NCI-H524 treated with DMSO at 0.1 percent for 48 hours (cell line): ENCODE measurements at places on chromosomes 4 and X.
A peak's percentile ranks its signal among the peaks of the same experiment; 100 is the strongest.

DNA sequence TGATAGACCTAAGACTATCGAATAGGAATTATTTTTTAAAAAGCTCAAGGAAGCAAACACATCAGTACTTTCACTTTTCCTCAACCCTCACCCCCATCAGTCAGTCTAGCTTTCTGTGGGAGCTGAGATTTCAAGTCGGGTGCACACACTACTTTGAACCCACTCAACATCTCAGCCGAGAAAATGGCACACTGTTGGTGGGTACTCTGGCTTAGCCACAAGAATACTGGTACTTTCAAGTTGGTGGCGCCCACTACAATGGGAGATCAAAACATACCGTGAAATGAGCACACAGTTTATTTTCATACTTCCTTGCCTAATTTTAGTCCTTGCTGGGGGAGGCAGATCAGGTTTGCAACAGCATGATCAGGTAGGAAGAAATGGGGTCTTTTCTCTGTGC, 10.2 kb downstream of the CD40LG start:
- DNase-seq = no peak

GRCh38 chr4:147599769-147600168, 17.4 kb upstream of the TMEM184C start:
- no peak for DNase-seq

DNA sequence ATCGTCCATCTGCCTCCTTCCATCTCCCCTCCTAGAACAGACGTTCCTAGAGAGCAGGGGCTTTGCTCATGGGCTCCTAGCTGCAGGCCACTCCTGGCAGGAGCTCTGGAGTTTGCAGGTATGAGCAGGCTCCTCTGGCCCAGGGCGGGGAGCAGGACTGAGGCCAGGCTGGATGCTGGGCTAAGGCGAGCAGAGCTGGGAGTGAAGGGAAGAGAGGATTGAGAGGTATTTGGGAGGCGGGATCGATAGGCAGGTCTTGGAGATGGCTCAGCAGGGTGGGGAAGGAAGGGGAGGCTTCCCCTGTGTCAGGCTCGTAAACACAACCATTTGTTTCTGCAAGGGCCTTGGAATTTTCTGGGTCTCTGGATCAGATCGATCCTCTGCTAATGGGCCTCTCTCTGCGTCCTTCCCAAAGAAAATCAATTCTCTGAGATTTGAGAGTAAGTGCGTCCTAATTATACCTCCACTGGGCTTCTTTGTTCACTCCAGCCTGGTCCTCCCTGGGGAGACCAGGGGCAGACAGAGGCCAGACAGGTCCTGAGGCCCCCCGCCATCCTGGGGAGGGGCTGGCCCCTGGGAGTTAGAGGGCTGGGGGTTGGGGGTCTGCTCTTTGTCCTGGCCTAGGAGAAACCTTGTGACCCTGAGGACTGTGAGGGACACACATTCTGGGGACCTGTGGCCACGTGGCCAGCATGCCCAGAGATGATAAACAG, 94.8 kb upstream of the PSAPL1 start:
- no peak for DNase-seq

DNA sequence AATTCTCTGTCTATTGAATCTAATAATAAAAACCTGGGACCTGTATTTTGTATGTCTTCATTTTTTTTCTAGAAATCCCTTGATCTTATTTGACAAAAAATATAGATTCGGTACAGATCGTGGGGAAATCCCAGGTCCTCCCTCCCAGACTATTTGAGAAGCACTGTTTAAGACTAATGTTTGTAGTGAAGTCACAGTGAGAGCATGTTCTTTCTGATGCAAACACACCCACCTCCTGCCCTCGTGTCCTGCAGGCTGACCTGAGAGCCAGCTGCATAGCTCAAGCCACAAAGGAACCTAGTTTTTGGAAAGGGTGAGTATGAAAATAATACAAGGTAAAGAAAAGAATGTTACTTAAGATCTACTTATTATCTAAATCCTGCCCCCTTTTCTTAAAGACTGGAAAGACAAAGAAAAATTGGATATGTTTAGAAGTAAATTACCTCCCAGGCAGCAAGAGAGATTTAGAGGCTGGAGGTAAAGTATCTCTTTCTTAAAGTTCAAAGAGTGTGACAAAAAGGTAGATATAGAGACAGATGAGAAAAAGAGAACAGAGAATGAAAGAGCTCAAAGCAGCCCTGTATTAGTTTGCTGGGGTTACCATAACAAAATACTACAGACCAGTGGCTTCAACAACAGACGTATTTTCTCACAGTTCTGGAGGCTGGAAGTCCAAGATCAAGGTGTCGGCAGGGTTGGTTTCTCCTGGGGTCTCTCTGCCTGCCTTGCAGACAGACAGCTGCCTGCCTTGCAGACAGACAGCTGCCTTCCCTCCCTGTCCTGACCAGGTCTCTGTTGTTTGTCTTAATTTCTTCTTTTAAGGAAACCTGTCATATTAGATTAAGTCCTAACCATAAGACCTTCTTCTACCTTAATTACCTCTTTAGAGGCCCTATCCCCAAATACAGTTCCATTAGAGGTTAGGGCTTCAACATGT, 20.4 kb upstream of the DCTD start:
- DNase-seq = no peak

- DNase-seq = peak; percentile 75
Observed at GRCh38 chrX:74421036-74421739, at the start of gene SLC16A2. Gene SLC16A2 (plus strand): TSS chrX:74421493. CDS start chrX:74421638, 145 bp downstream.

- no peak for DNase-seq
Observed at GRCh38 chrX:16778545-16778944, 7.7 kb upstream of the TXLNG start.

DNA sequence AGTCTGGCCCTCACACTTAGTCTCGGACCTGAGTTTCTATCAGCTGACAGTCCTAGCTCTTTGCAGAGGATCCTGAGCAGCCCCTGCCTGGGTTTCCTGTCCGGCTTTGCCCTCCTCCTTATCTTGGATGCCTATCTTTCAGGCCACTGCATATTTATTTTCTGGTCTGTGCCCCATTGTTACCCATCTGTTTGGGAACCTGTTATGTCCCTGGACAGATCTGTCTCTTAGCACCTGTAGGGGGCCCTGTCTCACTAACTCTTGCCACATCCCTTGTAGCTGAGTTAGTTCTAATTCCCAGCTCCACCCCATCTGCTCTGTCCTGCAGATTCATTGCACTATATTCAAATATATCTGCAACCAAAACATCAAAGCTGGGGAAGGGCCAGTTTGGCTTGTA, 514.9 kb upstream of the LCORL start:
- no peak for DNase-seq

DNA sequence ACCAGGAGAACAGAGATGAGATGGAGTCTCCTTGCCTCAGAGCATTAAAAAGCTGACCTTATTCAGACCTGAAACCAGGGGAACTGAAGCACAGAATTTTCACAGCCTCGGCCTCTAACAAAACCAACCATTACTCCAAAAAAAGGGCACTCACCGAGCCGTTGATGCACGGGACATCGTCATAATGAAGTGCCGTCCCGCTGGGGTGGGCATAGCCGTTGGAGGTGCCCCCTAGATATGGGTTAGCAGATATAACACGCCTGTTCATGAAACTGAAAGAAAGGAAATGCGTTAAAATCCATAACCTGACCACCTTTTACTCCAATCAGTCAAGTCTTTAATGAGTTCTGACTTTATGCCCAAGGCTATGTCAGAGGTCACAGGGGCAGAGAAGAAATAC, 153.6 kb downstream of the AFAP1 start:
- DNase-seq = no peak

DNA sequence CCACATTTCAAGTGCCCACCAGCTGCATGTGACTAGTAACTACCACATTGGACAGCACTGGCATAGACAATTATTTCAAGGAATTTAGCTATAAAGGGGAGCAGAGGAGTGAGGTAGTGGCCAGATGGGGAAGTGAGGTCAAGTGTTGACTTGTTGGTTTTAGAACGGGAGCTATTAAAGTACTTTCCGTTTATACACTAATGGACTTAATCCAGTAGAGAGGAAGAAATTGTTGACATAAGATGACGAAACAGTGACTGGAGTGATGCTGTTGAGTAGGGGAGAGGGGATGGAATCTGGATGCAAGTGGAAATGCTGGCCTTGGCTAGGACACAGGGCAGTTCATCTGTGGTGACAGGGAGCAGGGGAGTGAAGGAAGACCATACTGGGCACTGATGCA, 154.4 kb downstream of the AMMECR1 start:
- peak; percentile 47 for DNase-seq

GRCh38 chrX:155001873-155002272, 20.6 kb downstream of the F8 start:
- DNase-seq = no peak

DNA sequence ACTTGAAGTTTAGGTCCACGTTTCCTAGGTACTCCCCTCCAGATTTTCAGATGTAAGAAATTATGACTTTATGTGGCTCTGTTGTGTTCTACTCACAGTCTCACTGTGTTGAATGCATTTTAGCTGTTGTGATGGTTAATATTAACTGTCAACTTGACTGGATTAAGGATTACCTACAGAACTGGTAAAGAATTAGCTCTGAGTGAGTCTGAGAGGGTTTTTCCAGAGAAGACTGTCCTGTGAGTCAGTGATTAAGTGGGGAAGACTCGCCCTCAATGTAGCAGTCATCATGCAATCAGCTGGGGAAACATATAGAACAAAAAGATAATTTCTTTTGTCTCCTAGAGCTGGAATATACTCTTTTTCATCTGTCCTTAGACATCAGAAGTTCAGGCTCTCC, 493.4 kb downstream of the ACTRT1 start:
- DNase-seq = no peak

GRCh38 chrX:125810856-125811255, 355.2 kb downstream of the DCAF12L2 start:
- no peak for DNase-seq

- no peak for DNase-seq
Observed at GRCh38 chr4:2797545-2798305, 4.8 kb downstream of the SH3BP2 start.

- DNase-seq = no peak
Observed at GRCh38 chr4:2823301-2823670, 20.4 kb upstream of the ADD1 start.

DNA sequence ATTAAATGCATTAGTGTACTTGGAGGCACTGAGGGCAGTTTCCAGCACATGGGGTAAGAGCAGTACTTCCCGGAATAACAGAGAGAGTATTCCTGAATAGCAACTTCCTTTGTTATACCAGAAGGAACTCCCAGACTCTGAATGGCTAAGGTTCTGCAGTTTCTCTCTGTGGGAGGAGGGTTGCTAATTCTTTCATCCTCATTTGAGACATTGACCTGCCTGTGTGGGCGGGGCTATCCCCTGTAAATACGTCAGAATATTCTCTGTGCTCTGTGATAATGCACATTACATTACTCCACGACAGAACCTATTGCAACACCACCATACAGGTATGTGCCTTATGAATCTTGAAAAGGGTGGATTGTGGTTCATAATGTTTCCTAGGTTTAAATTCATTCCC, 52.7 kb downstream of the SPINK2 start:
- DNase-seq = no peak

DNA sequence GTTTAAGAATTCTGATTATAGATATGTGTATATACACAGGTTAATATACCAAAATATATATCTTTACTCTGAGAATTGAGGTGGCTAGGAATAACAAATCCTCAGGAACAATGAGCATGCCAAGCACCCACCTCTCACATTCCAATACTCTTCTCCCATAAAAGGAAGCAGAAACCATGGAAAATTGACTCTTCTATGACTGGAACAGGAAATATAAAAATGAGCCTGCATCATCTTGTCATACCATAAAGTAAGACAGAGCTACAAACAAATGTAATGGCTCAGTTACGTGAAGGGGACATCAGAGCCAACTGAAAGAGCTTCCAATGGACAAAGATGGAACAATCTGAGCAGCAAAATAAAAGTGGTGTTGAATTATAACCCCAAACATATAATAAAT, 3.8 kb upstream of the MAGEA8 start:
- no peak for DNase-seq

- no peak for DNase-seq
Observed at GRCh38 chr4:100430451-100430850, 87.4 kb downstream of the EMCN start.

DNA sequence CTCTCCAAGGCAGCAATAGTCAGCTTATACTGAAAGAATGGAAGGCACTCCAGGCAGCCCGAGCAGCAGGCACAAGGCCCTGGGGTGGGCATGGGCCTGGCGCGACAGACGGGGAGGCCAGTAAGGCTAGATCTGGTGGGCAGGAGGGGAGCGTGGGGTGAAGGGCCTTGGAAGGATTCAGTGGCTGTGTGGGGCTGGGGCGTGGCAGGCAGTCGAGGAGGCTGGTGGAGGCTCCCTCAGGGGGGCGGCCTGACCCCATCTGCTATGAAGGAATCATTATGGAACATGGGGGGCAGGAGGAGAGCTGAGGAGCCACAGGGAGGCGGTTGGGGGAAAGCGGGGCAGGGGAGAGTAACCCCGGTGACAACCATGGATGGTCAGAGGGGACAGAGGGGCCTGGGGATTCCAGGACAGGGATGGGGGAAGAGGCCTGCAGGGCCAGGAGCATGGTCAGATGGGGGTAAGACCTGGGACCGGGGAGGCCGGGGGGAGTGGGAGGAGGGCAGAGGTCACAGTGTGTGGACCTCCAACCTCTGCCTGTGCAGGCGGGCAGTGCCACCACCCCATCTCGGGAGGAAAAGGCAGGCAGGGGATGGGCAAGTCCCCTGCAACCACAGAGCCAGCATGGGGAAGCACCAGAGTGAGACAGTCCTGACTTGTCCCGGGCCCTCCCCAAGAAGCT, 70.3 kb downstream of the ACOX3 start:
- DNase-seq = no peak

GRCh38 chr4:122591196-122591595, 29.7 kb downstream of the IL21 start:
- DNase-seq = no peak

- no peak for DNase-seq
Observed at GRCh38 chr4:57410331-57411052, 300.3 kb upstream of the IGFBP7 start.

- no peak for DNase-seq
Observed at GRCh38 chrX:148556498-148556897, 56.1 kb downstream of the AFF2 start.

DNA sequence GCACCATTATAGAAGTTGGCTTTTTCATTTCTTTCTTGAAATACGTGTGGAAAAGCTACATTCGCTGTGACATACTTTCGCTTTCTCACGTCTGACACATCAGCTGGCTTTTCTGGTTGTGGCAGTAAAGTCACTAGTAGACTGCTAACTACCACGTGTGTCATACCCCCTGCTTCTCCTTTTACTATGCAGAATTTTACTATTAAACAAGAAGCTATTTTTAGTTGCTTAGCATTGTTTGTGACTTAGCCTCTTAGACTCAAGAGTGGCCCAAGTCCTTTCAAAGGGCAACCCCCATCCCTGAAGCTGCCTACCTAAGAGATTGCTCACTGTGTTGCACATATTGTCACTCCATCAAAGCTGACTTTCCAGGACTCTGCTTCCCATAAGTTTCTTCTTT, 2.1 kb upstream of the IL2 start:
- no peak for DNase-seq

DNA sequence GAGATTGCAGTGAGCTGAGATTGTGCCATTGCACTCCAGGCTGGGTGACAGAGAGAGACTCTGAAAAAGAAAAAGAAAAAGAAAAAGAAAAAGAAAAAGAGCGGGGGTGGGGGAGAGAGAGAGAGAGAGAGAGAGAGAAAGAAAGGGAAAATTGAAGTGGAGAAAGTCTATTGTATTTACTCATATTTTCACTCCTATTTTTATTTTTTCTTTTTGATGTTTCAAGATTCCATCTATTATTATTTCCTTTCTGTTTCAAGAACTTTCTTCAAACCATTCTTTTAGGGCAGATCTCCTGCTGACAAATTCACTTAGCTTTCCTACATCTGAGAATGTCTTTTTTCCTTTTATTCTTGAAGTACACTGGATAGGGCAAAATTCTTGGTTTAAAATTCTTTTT, 57.5 kb upstream of the HDAC8 start:
- DNase-seq = no peak

GRCh38 chr4:64713256-64713840, 304.1 kb upstream of the TECRL start:
- no peak for DNase-seq
